Body of pancreas (tissue), 4 donors: ENCODE measurements at places on chromosomes 11 and 22. TPM values are rescaled to one million over a fixed set of nuclear protein-coding genes. Genes with fewer than 3 reads are reported as not detected.
A peak's percentile ranks its signal among the peaks of the same experiment; 100 is the strongest.

Gene MUC6
- total RNA-seq: 194 TPM

Gene KRTAP5-9
- not detected for total RNA-seq

- DNase-seq: peak; percentile 91
- no peaks in the 10 kb centered on the region for H3K27me3 ChIP-seq
- no peaks in the 10 kb centered on the region for H3K36me3 ChIP-seq
- H3K4me1 ChIP-seq: peaks cover 37% of the 10 kb centered on the region
- H3K27ac ChIP-seq: peak within 1 kb of the TSS; percentile 98
- H3K4me3 ChIP-seq: peak within 1 kb of the TSS; percentile 79
Observed at GRCh38 chr11:108008656-108009496, at the start of gene CUL5. Gene CUL5, plus strand, starts transcription at chr11:108008898. Its CDS starts 451 bp downstream, at chr11:108009349.

- H3K4me1 ChIP-seq: no peaks in the 10 kb centered on the region
- H3K27me3 ChIP-seq: no peaks in the 10 kb centered on the region
Observed at GRCh38 chr11:128704517-128704916, 10.6 kb downstream of the FLI1 start.
